Prostate gland (tissue), 2 donors: ENCODE measurements at places on chromosomes 4 and X.

- no peak overlapping the region for H3K27ac ChIP-seq
- no peaks in the 10 kb centered on the region for H3K36me3 ChIP-seq
- no peak overlapping the region for H3K4me3 ChIP-seq
- H3K4me1 ChIP-seq: no peaks in the 10 kb centered on the region
These were observed 141.6 kb downstream of the PCDH18 start for GRCh38 chr4:137390707-137391106.

GRCh38 chr4:107619066-107619465 lies 101.0 kb downstream of the PAPSS1 start:
- H3K4me1 ChIP-seq: no peaks in the 10 kb centered on the region
- no peaks in the 10 kb centered on the region for H3K27me3 ChIP-seq
- no peak overlapping the region for H3K4me3 ChIP-seq
- no peak overlapping the region for H3K27ac ChIP-seq
- H3K36me3 ChIP-seq: no peaks in the 10 kb centered on the region

DNA sequence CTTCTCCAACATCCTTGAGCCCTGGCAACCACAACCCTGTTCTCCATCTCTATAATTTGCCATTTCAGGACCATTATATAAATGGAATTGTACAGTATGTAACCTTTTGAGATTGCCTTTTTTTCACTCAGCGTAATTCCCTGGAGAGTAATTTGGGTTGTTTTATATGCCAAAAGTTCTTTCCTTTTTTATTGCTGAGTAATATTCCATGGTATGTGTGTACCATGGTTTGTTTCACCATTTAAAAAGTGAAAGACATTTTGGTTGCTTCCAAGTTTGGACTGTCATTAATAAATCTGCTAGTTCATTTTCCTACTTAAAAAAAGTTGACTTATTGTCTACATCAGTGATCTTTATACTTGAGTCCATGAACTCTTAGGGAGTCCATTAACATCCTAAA lies 33.0 kb upstream of the SMIM10 start:
- H3K27ac ChIP-seq: no peak overlapping the region
- H3K27me3 ChIP-seq: no peaks in the 10 kb centered on the region
- H3K36me3 ChIP-seq: no peaks in the 10 kb centered on the region
- no peak overlapping the region for H3K4me3 ChIP-seq

- H3K4me3 ChIP-seq: no peak overlapping the region
- no peak overlapping the region for H3K27ac ChIP-seq
- no peaks in the 10 kb centered on the region for H3K36me3 ChIP-seq
- no peak for DNase-seq
These were observed 170.5 kb upstream of the TBC1D9 start for GRCh38 chr4:140926672-140927071.

GRCh38 chrX:599837-600715 lies 30.5 kb upstream of the SHOX start:
- DNase-seq: no peak
- H3K4me1 ChIP-seq: no peaks in the 10 kb centered on the region
- no peaks in the 10 kb centered on the region for H3K27me3 ChIP-seq
- no peak overlapping the region for H3K27ac ChIP-seq

GRCh38 chr4:93896516-93896915 lies 68.0 kb downstream of the ATOH1 start:
- no peak overlapping the region for H3K4me3 ChIP-seq
- H3K36me3 ChIP-seq: no peaks in the 10 kb centered on the region
- DNase-seq: no peak
- no peak overlapping the region for H3K27ac ChIP-seq

GRCh38 chr4:127239902-127240763 lies 392.6 kb upstream of the INTU start:
- DNase-seq: no peak
- H3K27me3 ChIP-seq: no peaks in the 10 kb centered on the region
- H3K4me3 ChIP-seq: no peak overlapping the region
- no peak overlapping the region for H3K27ac ChIP-seq
- no peaks in the 10 kb centered on the region for H3K4me1 ChIP-seq

DNA sequence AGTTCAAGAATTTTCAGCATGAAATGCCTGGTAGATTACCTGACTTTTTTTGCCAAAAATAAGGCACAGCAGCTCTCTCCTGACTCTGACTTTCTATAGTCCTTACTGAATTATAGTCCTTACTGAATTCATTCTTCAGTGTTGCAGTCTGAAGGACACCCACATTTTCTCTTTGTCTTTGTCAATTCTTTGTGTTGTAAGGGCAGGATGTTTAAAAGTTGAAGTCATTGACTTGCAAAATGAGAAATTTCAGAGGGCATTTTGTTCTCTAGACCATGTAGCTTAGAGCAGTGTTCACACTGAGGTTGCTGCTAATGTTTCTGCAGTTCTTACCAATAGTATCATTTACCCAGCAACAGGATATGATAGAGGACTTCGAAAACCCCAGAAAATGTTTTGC lies 168.0 kb downstream of the SOWAHB start:
- DNase-seq: no peak
- H3K36me3 ChIP-seq: no peaks in the 10 kb centered on the region
- peaks cover 5% of the 10 kb centered on the region for H3K4me1 ChIP-seq

- H3K36me3 ChIP-seq: no peaks in the 10 kb centered on the region
- no peak for DNase-seq
- H3K4me3 ChIP-seq: peak overlapping the region; percentile 48
- no peaks in the 10 kb centered on the region for H3K4me1 ChIP-seq
- H3K27me3 ChIP-seq: no peaks in the 10 kb centered on the region
These were observed 148.4 kb upstream of the PLAC1 start for GRCh38 chrX:134806707-134807038.

DNA sequence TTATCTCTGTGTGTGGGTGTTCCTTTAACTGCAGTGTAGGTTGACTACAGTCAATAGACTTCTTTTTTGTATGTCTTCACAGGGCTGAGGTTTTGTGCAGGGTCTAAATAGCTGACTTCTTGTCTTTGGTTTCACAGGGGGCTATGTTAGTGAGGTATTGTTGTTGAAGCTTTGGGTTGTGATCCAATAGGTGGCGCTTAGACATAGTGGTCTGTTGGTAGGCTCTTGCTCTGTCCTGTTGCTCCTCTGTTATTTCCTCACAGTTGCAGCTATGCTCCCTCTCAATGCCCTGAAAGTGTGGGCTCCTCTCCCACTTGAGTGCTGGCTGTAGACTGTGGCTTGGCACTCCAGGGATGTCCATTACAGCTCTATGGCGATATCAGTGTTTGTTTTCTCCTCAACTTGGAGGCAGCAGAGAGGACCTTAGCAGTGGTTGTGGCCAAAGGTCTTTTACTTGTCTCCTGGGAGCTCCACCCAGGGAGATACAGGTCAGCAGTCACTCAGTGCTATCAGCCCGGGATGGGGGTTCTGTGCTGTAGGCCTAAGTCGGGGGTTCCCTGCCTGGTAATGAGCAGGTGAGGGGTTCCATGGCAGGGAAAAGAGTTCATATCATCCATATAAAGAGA lies 14.0 kb downstream of the POF1B start:
- no peak overlapping the region for H3K4me3 ChIP-seq
- no peaks in the 10 kb centered on the region for H3K36me3 ChIP-seq
- no peaks in the 10 kb centered on the region for H3K27me3 ChIP-seq
- no peak for DNase-seq
